8988T (cell line): ENCODE measurements at places on chromosomes 2 and 18.
A peak's percentile ranks its signal among the peaks of the same experiment; 100 is the strongest.

DNA sequence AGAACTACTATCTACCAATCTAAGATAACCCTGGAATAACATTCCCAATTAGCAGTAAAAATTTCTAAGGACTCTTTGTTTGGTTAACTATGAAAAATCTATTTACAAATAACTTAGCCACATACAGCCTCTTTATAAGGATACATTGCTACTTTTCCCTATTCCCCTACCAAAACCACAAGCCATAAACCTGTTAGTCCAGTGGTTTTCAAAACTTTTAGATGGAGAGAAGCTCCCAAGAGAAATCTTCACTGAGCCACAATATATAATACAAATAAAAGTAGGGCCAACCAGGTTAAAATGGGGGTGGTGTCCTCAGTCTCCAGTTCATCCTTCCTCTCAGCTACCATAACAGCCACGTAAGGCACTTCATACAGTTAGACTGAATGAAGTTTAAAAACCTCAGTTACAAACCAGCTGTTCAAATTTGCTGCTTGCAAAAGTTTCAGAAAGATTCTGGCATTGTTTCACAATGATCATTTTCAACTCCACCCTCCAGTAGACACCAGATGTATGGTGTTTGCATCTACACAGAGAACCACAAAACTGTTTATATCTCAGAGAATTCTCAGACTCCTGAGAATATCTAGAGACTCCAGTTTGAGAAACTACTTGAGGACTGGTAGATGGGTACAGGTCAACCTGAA is 26.0 kb downstream of the SOS1 start:
- no peak for DNase-seq

DNA sequence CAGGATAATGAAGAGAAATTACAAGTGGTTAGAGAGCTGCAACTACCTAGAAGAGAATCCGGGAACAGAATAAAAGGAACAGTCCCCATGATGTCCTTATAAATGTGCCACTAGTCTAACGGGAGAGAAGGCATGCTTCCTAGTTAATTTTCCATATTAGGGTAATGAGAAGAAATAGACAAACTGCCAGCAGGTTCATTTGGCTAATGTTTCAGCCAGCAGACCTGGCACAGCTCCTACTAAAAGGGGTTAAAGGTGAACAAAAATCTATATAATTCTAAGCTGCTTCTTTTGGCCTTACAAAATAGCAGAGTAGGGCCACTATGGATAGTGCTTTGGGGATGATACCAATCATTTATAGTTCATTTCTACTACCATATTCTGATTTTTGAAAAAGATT is 845.3 kb upstream of the GCFC2 start:
- no peak for DNase-seq

- DNase-seq: no peak
These were observed 728.4 kb downstream of the LRRTM4 start for GRCh38 chr2:76793647-76794334.

DNA sequence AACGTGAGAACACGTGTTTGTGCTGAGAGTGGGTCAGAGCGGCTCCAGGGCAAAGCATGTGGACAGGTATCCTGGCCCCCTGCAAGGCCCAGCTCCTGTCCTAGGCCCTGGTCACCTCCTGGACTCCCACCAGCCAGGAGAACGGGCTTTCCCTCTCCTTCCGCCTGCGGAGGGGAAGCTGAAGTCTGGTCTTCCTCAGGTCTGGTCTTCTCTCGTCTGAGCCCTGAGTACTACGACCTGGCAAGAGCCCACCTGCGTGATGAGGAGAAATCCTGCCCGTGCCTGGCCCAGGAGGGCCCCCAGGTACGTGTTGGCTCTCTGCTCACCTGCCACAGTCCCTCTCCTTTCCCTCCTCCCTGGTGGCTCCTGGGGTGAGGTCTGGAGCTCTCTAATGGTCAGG is 963 bp downstream of the GNLY start:
- DNase-seq: no peak

DNA sequence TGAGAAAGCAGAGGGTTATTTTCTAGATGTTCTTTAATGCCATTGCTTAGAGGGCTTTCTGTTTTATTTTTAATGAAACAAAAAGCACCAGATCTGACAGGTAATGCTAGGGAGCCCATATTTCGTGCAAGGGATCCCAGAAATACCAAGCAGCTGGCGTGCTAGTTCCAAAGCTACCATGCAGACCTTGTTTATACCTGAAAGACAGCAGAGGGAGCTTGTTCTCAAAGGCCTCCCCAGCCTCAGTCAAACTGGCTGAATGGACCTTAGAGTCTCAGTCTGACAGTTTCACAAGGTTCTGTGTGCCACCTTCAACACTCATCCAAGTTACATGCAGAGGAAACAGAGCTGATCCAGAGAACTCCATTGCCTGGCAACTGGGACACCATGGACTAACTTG is 48.6 kb downstream of the GALNT14 start:
- DNase-seq: no peak

DNA sequence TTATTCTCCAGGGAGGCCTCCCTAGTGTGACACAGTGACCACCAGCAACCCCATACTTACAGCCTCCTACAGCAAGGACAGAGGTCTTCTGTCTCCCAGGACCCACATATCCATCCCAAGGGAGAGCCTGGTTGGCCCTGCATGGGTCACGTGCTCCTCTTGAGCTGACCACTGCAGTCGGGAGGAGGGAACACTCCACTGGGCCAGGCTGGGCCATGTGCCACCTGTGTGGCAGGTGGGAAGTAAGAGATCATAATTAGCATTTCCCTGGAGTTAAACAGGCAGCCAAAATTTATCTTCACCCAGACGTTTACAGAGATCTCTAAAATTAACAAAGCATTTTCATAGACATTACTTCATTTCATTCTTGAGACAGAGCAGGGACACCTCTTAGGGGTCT is 33.4 kb upstream of the MLPH start:
- no peak for DNase-seq

- no peak for DNase-seq
These were observed 95.7 kb downstream of the ASXL3 start for GRCh38 chr18:33673689-33674088.

GRCh38 chr2:86436328-86436727 is 4.8 kb upstream of the KDM3A start:
- no peak for DNase-seq

- DNase-seq: no peak
These were observed 50.5 kb upstream of the ST8SIA3 start for GRCh38 chr18:57301573-57302559.

- peak; percentile 22 for DNase-seq
These were observed 524 bp upstream of the FEV start for GRCh38 chr2:218985325-218986091.

GRCh38 chr2:120348737-120349439 is 3.0 kb downstream of the INHBB start:
- DNase-seq: no peak

DNA sequence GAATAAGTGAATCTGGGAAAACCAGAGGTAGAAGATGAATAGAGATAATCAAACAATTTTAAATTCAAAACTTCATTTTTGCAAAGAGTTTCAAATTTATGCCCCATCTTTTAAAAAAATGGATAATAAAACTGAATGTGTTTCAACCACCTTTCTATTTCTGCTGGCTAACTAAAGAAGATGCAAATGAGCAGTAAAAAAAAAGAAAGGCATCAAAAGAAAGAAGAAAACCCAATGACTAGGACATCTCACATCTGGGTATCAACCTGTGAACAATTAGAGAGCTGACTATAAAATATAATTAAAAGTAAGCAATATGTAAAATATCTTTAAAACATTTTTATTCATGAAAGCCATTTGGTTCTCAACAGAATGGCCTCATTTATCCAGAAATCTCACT is 2.5 kb downstream of the PGAP1 start:
- no peak for DNase-seq

- no peak for DNase-seq
These were observed 119.8 kb downstream of the PRKCE start for GRCh38 chr2:45771261-45771660.

DNA sequence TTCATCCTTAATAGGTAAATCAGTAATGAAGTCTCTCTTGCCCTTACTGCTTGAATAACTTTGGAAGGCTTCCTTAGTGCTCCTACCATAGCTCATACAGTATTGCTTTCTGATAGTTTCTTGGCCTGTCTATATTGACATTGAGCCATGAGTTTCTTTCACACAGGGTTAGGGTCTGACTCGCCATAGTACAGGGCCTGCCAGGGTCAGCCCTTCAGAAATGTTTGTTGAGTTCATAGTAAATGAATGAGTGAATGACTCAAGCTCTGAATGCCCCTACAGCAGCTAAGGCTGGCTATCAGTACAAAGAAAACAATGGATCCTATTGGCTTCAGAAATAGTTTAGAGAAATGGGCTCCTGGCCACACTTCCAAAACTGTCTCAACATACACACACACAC is 65.0 kb upstream of the LRATD1 start:
- DNase-seq: no peak

DNA sequence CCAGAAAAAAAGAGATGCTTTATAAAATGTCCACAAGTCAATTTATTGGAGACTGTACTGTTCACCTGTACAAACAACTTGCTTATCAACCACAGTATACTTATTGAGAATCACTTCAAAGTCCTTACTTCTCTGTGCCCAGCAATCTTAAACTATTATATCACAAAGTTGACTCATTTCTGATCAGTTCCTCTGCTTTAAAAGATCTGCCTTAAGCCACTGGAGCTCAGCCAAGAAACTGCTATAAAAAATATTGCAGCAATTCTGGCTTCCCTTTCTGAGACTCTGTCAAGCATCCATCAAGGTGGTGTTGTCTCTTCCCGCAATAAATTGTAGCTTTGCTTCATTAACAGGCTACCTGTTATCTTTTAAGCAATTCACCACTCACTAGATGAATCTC is 375.2 kb upstream of the SPHKAP start:
- no peak for DNase-seq

GRCh38 chr2:4715065-4715464 is 977.1 kb upstream of the SOX11 start:
- no peak for DNase-seq

GRCh38 chr2:62974999-62975398 is 75.6 kb upstream of the OTX1 start:
- no peak for DNase-seq

- no peak for DNase-seq
These were observed 62.5 kb downstream of the RPIA start for GRCh38 chr2:88753833-88754584.

- DNase-seq: no peak
These were observed 131.7 kb downstream of the KLHL29 start for GRCh38 chr2:23516520-23517256.

DNA sequence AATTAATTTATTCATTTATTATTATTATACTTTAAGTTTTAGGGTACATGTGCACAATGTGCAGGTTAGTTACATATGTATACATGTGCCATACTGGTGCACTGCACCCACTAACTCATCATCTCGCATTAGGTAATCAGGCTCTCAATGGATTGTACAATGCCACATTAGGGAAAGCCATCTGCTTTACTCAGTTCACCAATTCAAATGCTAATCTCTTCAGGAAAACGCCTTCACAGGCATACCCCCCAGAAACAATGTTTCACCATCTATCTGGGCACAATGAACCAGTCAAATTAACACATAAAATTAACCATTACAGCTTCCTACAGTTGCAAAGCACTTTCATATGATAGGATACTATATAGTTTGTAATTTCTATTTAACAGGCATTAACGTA is 84.8 kb upstream of the DNAJC10 start:
- no peak for DNase-seq

- DNase-seq: no peak
These were observed 73.0 kb downstream of the COMMD1 start for GRCh38 chr2:61978522-61978921.

DNA sequence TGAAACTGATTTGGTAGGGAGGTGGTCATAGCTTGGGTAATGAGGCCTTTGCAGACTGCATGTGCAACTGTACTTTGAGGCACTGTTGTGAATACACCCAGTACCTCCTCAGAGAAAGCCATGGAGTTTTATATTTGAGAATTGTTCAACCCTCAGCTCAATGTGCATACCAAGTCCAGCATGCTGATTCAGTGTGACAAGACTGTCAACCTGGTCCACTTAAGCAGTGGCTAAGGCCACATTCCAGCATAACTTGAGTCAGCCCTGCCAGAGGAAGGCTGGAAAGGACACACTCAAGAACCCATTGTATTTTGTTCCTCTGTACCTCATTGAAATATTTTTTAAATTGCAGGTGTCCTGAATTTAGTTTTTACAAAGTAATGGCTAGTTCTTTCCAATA is 121.8 kb upstream of the HNMT start:
- DNase-seq: no peak

DNA sequence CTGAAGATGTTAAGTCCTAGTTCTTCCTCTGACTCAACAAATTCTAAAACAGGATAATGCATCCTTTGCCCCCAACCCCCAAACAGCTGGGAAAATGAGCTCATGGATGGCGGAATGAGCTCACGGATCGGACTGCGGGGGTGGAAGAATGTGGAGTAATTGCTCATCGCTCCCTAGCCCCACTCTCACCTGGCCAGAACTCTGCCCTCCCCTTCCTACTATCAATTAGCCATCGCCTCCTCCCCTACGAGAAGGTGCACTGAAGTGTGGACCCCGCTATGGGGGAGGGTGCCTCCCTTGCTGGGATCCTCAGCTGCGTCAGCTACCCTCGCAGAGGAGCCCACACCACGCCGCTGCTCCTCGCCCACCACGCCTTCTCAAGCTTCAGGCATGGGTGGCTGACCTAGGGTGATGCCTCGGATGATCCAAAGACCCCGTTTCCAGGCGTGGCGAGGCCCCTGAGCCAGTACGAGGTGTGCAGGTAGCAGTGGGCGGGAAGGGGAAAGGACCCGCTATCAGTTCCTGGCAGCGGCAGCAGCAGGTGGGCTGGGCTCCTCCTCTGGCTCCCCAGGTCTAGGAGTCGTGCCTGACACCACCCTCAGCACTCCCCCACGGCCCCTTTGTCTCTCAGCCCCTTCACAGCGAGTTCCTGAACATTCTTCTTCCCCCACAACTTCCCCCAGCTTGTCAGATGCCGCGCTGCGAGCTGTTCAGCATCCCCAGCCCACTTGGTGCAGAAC is 82.1 kb upstream of the POMC start:
- no peak for DNase-seq

DNA sequence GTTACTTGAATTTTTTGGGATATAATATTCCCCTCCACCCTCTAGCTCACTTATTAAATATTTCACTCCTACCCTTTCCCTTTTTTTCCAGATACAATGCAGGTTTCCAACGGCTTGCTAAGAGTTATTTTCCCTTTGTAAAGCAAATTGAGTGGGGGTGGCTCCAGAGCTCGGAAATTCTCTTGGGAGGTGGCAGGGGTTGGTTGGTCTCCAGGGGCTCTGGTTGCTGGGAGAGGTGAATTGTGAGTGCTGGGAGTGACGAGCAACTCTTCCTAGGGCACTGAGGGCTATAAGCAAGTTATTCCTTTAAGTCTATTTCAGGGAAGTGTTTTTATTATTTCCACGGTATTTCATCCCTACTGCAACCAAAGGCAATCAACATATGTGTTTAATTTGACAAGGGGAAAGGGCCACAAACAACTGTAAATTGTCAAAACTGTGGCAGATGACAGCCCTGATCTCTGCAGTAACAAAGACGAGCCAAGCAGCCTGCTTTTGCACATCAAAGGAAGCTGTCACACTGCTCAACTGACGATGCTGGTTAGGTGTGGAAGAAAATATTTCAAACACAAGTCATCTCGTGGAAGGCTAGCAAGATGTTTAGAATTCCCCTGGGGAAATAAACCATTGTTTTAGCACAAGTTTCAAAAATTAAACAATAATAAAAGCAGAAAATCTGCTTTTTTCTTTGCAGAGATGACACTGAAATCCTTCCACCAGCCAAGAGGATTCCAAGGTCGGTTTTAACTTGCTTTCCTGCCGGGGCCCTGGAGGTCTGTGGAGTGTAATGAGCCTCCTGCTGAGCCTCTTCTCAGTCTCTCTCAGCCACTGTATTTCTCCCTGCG is 34.8 kb upstream of the ASXL2 start:
- DNase-seq: peak; percentile 54

GRCh38 chr2:125857971-125858794 is 797.8 kb upstream of the GYPC start:
- DNase-seq: no peak

- no peak for DNase-seq
These were observed 64.0 kb downstream of the LRRTM4 start for GRCh38 chr2:77458216-77458615.
